Activated T-helper 1 cell treated with anti-CD3 and anti-CD28 coated beads, Interleukin-2, amount 50 U/mL, for 16 hours (primary cell): ENCODE measurements at places on chromosomes 16 and 17.

- DNase-seq = no peak
Measured at GRCh38 chr17:63573634-63574033, 23.4 kb downstream of the DCAF7 start.

- DNase-seq = no peak
Measured at GRCh38 chr16:88923450-88923849, 53.6 kb downstream of the CBFA2T3 start.

DNA sequence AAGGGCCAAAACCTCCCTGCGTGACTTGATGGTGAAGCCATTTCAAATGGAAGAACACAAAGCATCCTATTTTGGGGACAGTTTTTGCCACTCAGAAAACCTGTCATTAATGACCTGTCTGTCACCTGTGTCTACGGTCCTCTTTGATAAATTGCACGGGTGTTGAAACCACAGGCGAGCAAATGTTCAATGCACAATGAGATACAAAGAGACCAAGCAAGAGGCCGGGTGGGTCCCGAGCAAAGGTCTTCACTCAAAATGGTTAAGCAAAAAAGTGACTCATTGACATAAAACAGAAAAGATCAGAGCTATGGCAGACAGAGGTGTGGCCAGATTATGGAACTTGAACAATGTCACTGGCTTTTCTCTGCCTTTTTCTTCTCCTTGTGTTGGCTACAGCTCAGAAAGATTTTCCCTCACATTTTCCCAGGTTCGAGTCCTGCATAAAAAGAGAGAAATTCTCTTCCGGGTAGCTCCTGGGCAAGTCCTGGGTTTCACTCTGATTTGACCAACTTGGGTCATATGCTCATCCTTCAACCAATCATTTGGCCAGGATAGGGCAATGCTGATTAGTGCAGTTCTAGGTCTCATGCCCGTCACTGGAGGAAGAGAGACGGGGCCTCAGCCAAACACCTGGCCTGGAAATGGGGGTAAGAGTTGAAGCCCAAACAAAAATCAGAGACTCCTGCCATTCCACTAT is 92.2 kb downstream of the CMC2 start:
- no peak for DNase-seq

GRCh38 chr16:12027558-12028287 is 51.2 kb downstream of the SNX29 start:
- DNase-seq = no peak

DNA sequence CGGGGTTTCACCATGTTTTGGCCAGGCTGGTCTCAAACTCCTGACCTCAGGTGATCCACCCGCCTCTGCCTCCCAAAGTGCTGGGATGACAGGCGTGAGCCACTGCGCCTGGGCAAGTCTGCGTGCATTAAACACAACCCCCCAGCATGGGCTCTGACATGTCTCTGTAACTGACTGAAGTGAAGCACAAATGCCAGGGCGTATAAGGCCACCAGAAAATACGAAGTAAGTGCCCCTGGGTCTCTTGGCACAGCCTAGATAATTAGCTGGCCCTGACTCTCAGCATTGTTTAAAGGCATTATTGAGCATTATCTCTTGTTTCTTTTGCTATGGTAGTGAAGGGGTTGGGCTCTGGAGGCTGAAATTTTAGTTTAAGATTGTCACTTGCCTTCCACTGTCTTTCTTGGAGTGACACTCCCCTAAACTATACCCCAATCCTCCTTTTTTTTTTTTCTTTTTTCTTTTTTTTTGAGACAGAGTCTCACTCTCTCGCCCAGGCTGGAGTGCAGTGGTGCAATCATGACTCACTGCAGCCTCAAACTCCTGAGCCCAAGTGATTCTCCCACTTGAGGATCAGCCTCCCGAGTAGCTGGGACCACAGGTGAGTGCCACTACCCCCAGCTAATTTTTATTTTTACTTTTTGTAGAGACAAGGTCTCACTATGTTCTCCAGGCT is 8.2 kb upstream of the SEC14L1 start:
- DNase-seq = no peak

- DNase-seq = no peak
Measured at GRCh38 chr16:85662482-85662812, 26.3 kb downstream of the GINS2 start.

GRCh38 chr17:57481910-57482391 is 225.6 kb downstream of the MSI2 start:
- no peak for DNase-seq

- no peak for DNase-seq
Measured at GRCh38 chr17:43360376-43360738, 38.4 kb upstream of the ARL4D start.

GRCh38 chr16:58649707-58650106 is 20.1 kb upstream of the CNOT1 start:
- no peak for DNase-seq

DNA sequence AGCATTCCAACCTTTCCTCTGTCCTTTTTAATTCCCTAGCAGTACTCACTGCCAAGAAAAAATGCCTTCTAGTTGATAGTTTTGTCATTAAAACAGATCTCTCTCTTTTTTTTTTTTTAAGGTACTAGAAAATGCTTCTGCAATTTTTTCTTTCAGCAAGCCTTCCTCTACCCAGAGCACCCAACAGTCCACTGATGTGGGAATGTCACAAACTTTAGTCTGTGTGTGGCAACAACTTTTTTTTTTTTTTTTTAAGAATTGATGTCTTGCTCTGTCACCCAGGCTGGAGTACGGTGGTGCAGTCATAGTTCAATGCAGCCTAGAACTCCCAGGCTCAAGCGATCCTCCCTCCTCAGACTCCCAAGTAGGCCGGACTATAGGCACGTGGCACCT is 34.7 kb downstream of the CDRT15 start:
- no peak for DNase-seq

GRCh38 chr16:75590920-75591843 is 25.0 kb downstream of the GABARAPL2 start:
- DNase-seq = no peak

DNA sequence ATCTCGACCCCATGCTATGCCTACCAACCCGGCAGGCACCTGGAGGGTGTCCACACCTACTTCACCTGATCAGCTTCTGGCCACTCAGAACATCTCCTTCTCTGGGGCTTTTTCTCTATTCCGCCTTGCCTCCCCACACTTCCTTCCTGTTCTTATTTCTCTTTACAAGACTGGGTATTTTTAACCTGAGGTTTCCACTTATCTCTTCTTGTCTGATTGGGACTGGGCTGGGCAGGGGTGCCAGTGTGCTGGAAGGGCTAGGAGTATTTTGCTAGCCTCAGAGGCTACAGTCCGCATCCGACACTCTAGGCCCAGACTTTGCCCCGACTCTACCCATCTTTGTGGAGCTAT is 26.2 kb upstream of the ZNF652 start:
- DNase-seq = no peak

DNA sequence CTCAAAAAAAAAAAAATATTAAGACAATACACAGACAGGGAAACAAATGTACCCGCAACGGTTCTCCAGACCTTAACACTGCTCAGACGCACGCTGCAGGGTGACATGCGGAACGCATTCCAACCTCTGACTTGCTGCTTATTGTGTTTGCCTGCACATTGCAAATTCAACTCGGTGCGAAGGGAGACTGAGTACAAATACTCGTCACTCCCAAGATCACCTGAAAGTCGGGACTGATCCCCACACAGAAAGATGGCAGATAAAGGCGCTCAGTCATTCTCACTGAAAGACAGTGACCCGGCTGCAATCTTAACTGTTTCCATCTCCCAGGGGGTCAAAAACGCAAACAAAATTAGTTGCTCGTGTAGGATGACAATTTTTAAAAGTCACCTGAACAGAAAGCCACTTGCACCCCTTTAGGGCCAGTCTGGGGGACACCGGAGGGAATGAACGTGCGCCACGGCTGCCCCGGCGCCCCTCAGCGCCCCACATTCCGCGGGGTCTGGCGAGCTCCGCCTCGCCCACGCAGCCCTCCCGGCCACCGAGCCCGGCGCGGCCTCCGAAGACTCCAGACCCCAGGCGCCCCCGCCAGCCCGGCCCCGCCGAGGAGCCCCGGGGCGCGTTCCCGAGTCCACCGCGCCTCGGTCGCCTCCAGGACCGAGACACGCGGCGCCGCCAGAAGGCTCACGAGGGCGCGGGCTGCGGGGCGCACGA is 589 bp downstream of the CLCN7 start:
- no peak for DNase-seq

DNA sequence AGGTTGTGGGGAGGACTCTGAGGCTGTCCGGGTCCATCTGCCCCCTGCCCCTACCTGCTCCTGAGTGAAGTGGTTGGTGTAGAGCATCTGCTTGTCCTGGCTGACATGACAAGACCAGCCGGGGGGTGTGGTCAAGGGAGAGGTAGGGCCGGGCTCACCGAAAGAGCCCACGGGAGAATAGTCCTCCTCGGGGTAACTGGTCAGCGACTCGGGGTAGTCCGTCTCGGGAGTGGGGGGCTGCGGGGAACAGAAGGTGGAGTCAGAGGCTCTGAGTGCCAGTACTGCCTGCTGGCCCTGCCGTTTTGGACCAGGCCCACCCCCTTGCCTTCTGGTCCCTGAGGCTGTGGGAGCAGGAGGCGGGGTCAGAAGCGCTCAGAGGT is 27.8 kb downstream of the ARHGAP27 start:
- no peak for DNase-seq

- DNase-seq = no peak
Measured at GRCh38 chr17:62592341-62593099, 35.0 kb upstream of the MRC2 start.

DNA sequence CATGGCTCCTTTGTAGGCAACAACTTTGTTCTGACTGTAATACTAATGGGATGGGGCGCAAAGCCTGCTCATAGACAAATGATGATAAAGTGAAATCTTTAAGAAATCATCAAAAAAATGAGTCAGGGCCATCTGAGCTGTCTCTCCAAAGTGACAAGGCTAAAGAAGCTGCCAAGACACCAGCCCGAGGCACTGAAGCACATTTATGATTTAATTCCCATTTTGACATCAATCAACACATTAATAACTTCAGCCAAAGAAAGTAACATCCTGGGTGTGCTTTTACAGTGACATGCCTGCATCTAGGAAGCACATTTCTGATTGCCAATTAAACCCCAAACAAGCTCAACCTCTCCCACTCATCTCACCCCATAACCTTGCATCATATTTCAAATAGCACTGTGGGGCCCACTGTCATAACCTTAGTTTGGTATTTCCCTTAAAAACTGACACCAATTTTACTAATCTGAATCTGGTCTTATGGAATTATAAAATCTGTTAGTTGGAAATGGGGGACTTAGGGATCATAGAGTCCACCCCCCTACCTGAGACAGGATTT is 676.6 kb downstream of the TOX3 start:
- no peak for DNase-seq

GRCh38 chr16:59090541-59090940 is 356.4 kb upstream of the GOT2 start:
- DNase-seq = no peak

GRCh38 chr17:73899839-73900238 is 255.6 kb upstream of the SDK2 start:
- DNase-seq = no peak

DNA sequence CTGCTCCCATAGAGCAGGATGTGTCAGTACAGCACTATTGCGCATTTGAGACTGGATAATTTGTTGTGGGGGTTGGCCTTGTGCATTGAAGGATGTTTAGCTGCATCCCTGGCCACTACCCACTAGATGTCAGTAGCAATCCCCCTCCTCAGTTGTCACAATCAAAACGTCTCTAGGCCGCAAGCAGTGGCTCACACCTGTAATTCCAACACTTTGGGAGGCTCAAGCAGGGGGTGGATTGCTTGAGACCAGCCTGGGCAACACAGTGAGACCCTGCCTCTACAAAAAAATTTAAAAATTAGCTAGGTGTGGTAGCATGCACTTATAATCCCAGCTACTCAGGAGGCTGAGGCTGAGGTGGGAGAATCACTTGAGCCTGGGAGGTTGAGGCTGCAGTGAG is 48.4 kb downstream of the CENPV start:
- DNase-seq = no peak

GRCh38 chr17:2259769-2260536 is 43.6 kb downstream of the SMG6 start:
- peak; percentile 47 for DNase-seq

DNA sequence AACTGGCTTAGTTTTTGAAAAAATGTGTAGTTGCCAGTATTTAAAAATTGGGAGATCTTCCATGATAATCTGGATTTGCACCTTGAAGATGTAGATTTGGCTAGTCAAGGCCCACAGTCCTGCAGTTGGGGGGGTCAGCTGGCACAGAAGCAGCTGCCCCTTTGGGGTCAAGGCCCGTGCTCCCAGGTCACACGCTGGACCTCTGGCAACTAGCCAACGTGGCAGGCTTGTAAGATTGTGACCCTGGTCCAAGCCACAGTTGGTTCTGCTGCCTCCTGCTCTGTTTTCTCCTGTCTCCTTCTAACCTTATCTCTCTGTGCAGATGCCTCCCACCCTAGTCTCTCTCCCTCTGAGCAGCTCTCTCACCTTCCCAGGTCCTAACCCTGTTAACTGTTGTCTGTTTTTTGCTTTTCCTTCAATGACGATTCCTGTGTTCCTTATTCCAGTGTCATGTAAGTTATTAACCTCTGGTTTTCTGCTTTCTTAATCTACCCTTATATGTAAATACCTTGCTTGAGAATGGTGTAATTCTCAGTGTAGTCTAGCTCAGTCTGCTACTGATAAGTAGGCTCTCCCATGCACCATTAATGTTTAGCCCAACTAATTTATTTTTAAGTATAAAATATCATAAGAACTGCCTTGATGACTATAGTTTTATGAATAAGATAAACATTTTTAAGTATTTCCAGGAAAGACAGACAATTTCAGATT is 27.9 kb downstream of the CLEC16A start:
- no peak for DNase-seq

GRCh38 chr16:760545-761343 is at the start of gene MSLN:
Gene MSLN (plus strand): TSS chr16:760734. CDS start chr16:762681, 1,947 bp downstream.
- no peak for DNase-seq

- no peak for DNase-seq
Measured at GRCh38 chr16:22183901-22184614, 21.8 kb downstream of the SDR42E2 start.

DNA sequence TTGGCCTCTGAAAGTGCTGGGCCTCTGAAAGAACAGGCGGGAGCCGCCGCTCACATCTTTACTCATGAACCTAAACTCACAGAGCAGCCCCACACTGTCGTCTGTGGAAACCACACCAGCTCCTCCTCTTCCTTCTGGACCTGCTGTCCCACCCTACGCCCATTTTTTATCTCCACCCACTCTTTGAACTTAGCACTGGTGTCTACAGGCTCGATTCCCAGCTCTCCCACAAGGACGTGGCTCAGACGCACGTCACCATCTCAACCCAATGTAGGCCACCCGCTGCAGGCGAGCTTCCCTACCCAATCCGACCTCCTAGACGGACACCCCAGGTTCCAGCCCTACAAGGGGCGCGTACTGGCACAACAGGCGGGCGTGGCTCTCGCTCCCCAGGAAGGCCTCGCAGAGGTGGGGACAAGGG is 62.2 kb downstream of the NXN start:
- no peak for DNase-seq

GRCh38 chr17:7887038-7887481 is 1.5 kb upstream of the CHD3 start:
- no peak for DNase-seq
